ENCODE measurements at places on chromosomes 6 and 20. TPM values are rescaled to one million over a fixed set of nuclear protein-coding genes. Genes with fewer than 3 reads are reported as not detected.

DNA sequence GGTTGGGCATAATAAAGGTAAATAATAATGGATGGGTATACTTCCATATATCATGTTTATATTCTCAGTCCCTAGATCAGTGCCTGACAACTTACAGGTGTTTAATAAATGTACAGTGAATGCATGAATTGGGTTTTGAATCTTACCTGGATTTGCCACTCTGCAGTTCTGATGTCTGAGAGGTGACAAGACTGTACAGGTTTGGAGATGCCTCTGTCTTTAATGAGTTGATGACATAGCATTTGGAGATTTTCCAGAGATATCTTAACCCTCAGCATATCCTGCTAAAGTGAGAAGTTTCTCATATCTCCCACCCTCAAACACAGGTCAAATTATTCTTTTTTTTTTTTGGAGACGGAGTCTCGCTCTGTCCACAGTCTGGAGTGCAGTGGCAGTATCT is 2.2 kb downstream of the ANKS1A start:
- peaks cover 6% of the 10 kb centered on the region for H3K27me3 ChIP-seq
- DNase-seq = no peak
- no peak overlapping the region for H3K27ac ChIP-seq
- peaks cover 3% of the 10 kb centered on the region for H3K36me3 ChIP-seq
- H3K4me1 ChIP-seq = peaks cover 20% of the 10 kb centered on the region

DNA sequence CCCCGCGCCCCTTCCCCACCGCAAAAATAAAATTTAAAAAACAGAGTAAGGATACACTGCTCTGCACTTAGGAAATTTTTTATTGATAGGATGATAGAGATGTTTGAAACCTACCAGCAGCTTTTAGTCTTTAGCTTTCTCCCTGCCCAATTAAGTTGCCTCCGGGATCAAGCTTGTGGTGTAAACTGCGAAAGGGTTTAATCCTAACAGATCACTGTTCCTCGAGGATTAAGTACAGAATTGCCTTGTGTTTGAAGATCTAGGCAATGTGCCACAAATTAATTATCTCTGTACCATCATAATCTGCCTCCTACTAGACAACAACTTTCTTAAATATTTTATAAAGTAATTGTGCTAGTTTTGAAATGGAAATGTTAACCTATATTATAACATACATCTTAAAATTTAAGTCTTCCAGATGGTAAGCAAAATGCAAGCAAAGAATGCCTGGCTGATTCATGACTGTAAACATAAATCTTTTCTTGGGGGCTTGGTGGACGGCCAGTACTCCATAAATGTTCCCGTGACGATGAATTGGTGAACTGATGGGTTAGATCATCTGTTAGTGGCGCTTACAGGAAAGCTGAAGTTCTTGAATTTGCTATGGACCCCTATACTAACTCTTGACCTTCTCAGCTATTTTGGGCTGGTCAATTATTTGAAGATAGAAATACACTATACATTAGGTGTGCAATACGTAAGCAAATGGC is 58.0 kb upstream of the ARHGAP18 start:
- H3K4me1 ChIP-seq = peaks cover 37% of the 10 kb centered on the region
- H3K27ac ChIP-seq = no peak overlapping the region
- H3K27me3 ChIP-seq = peaks cover 53% of the 10 kb centered on the region

DNA sequence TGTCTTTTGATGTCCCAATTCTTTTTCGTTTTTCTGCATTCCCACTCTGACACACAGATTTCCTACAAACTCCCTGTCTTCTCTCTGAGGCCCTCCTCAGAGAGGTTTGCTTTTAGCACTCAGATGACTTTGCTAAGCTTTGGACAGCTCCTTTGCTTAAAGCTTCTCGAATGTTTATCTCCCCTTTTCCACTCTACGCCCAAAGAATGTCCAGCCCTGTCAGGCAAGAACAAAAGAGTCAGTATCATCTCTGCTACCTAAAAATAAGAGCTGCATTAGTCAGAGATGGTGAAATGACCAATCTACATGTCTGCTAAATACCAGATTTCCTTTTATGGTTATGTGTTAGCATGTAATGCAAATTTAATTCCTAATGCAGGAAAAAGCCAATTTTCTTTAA is 56.8 kb downstream of the PREP start:
- H3K36me3 ChIP-seq = peaks cover 32% of the 10 kb centered on the region
- H3K27ac ChIP-seq = no peak overlapping the region
- no peak overlapping the region for H3K4me3 ChIP-seq
- H3K27me3 ChIP-seq = no peaks in the 10 kb centered on the region
- no peak for DNase-seq

GRCh38 chr6:106381881-106382280 is 21.4 kb downstream of the CRYBG1 start:
- peaks cover 9% of the 10 kb centered on the region for H3K27me3 ChIP-seq
- DNase-seq = no peak
- no peak overlapping the region for H3K4me3 ChIP-seq
- H3K27ac ChIP-seq = no peak overlapping the region
- H3K4me1 ChIP-seq = peaks cover 8% of the 10 kb centered on the region

- H3K4me3 ChIP-seq = no peak overlapping the region
- DNase-seq = no peak
- H3K36me3 ChIP-seq = peaks cover 3% of the 10 kb centered on the region
- H3K4me1 ChIP-seq = no peaks in the 10 kb centered on the region
- H3K27me3 ChIP-seq = no peaks in the 10 kb centered on the region
These were observed 136.4 kb downstream of the MTFR2 start for GRCh38 chr6:136113736-136114173.

- H3K36me3 ChIP-seq = no peaks in the 10 kb centered on the region
- peaks cover 9% of the 10 kb centered on the region for H3K27me3 ChIP-seq
These were observed 13.8 kb upstream of the B4GALT5 start for GRCh38 chr20:49727478-49727877.

- no peaks in the 10 kb centered on the region for H3K36me3 ChIP-seq
- DNase-seq = no peak
- H3K27ac ChIP-seq = no peak overlapping the region
- no peaks in the 10 kb centered on the region for H3K4me1 ChIP-seq
These were observed 69.8 kb downstream of the CD83 start for GRCh38 chr6:14187406-14187805.

- H3K4me1 ChIP-seq = peaks cover 77% of the 10 kb centered on the region
- peaks cover 84% of the 10 kb centered on the region for H3K36me3 ChIP-seq
- peak overlapping the region; percentile 99 for H3K4me3 ChIP-seq
- no peak for DNase-seq
These were observed 2.7 kb upstream of the ZNFX1 start for GRCh38 chr20:49280463-49281058.

OPRM1 gene
- not detected for total RNA-seq

All from activated T-helper 1 cell treated with anti-CD3 and anti-CD28 coated beads, Interleukin-12 subunit alpha, Interleukin-12 subunit beta, Interleukin-2, Interleukin-4 antibody, amounts not matched to agents 30 ng/mL and 10 ng/mL and 1 ng/mL, durations not matched to agents 14 hours and 24 hours and 36 hours (primary cell).